ELF-1 (cell line): ENCODE measurements at places on chromosomes 7 and 10.

DNA sequence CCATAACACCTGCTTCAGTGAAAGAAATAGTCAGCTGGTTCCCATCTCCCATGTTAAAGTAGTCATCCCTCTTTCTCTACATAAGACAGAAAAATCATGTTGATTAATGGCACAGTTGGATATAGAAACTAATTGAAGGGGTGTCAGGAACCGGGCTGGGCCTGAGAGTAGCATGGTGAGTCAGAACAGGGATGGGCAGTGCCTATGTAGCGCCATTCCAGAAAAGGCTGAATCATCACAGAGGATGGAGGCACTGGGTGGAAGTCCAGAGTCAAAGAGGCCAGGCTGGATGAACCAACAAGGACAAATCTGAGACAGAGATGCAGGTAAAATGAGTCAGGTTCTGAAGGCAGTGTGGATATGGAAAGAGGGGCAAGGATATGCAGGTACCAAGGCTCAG lies 201.2 kb downstream of the LHFPL3 start:
- DNase-seq: no peak

DNA sequence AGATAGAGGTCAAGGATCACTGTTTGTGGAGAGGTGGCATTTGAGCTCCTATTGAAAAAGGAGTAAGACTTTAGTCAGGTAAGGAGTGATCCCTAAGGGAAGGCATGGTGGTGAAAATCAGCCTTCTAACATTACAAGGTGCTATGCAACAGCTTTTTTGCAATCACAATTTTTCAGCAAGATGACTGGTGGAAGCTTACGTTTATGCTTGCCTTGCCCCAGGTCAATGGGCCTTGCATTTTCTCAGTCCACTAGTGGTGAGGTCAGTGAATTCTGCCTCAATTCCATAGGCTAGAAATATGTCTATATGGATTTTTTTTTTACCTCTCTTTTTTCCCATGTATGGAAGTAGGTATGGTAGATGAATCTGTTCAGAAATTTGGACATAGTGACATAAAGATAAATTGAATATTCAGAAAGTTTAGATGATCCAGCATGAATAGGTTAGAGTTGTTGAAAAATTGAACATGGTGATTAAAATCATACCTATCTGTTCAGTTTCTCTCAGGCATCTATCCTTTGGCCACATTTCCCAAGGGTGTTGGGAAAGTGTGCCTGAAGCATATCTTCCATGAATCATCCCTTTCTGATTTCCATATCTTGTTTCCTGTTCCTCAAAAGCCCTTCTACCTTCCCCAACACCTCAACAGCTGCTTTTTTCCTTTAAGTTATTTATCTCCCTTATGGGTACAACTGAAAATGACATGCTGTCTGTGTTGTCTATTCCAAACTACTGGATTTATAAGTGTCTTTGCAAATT lies 71.9 kb upstream of the PTPRZ1 start:
- DNase-seq: no peak

DNA sequence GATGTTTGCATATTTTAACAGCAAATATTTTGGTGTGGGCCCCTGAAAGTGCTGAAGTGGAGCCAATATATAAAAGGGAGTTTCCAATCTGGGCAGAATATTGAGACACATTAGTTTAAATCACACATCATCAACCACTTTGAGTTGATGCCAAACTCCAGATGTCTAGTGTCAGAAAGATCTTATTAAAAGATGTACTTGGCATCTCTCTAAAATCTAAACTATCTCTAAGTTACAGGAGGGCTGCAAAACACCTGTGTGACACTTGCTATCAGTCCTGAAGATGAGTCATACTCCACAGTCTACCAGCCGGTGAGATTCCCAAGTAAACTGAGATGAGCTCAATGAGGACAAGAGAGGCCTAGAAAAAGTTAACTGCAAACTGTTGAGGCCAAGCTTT lies 11.4 kb downstream of the JAZF1 start:
- no peak for DNase-seq

- no peak for DNase-seq
These were observed 70.1 kb downstream of the PODXL start for GRCh38 chr7:131486346-131486745.

- no peak for DNase-seq
These were observed 68.5 kb downstream of the CTBP2 start for GRCh38 chr10:125091891-125092290.

GRCh38 chr10:60778971-60779796 lies 906 bp downstream of the CDK1 start:
- peak; percentile 56 for DNase-seq

- DNase-seq: peak; percentile 80
These were observed 33.4 kb upstream of the PPP3CB start for GRCh38 chr10:73529089-73529832.

DNA sequence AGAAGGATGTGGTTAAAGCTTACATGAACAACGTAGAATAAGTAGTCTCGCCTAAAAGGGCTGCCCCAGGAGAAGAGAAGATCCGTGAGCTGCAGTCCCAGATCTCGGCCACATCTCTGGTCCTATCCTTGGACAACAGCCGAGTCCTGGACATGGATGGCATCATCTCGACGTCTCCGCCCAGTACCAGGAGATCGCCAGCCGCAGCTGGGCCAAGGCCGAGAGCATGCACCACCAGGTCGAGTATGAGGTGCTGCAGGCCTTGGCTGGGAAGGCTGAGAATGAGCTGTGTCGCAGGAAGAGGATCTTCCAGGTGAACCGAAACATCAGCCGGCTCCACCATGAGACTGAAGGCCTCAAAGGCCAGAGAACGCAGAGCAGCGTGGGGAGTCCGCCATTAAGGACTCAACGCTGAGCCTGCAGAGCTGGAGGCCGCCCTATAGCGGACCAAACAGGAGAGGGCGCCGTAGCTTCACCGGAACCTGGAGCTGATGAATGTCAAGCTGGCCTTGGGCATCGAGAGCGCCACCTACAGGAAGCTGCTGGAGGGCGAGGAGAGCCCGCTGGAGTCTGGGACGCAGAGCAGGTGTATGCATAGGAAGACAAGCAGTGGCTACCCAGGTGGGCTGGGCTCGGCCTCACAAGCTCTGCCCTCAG lies 22.2 kb downstream of the LIPK start:
- peak; percentile 89 for DNase-seq

- no peak for DNase-seq
These were observed 110.7 kb downstream of the RNF32 start for GRCh38 chr7:156751319-156751718.

DNA sequence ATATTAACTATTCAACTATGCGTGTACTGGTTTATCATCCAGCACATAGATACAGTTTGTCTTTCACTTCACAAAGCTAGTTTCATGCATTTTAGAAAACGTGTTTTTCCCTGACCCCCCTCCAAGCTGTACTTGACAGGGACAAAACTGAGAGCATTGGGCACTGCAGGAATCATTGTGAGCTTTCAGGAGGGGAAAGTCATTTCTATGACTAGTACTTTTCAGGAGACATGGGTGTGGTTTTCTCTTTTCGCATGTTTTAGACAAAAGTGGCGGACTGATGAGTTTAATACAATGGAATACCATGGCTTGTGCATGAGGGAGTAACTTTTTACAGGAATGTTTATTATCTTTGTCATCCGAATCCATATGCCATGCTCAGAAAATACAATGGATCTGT lies 42.7 kb downstream of the NRG3 start:
- no peak for DNase-seq

DNA sequence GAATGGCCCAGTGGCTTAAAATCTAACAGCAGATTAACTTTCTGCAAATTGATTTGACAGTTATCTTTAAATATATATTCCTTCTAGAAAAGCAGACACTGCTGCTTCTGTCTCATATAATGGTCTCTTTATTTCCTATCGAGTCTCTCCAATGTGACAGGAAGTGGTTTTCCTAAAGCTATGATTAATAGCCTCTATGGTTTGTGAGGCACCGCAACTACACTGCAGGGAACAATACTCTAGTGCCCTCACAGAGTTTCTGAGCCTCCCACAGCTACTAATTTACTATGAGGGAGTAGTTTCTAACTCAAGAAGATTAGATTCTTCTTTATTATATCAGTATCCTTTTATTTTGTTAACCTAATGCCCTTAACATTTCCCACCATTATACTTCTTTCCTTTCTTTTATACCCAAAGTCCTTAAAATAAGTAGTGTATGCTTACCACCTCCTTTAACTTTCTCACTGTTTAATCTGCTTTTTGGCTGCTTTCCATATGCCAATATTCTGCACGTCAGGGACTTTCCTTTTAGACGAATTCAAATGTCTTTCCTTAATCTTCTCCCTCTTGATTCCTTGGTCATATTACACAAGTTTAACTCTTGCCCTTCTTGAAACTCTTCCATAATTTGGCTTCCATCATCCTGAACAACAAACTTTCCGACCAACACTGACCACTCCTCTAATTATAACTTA lies 23.8 kb upstream of the AHR start:
- DNase-seq: no peak

DNA sequence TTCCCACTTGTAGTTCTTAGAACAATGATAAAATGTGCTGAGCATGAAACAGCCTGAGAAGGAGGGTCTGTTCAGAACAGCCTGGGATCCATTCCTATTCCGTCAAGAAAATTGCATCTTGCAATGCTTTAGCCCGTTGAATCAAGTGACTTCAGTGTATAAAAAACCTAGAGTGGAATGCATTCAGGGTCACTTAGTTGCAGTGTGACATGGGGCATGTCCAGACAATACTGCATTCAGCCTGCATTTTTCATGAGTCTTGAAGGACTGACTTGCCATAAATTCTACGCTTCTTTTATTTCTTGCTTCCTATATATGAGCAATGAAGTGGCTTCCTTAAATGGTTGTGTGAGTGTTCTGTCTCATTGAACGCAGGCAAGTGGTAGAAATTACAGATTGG lies 758.3 kb upstream of the COBL start:
- no peak for DNase-seq

DNA sequence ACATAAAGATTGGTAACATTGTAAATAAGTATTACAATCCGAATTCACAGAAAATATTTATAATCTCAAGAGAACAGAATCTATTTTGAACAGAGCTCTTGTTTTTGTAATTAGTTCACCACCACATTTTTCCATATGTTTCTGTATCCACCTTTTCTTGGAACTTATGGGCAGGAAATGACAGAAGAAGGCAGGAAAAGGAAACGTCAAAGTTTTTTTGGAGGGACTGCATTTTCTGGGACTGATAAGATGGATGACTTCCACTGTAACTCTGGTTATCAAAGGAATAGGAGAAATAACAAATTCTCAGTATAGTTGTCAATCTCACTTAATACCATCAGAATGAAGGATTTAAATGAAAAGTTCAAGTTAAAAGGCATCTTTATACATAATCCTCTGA lies 75.1 kb upstream of the SMNDC1 start:
- no peak for DNase-seq

DNA sequence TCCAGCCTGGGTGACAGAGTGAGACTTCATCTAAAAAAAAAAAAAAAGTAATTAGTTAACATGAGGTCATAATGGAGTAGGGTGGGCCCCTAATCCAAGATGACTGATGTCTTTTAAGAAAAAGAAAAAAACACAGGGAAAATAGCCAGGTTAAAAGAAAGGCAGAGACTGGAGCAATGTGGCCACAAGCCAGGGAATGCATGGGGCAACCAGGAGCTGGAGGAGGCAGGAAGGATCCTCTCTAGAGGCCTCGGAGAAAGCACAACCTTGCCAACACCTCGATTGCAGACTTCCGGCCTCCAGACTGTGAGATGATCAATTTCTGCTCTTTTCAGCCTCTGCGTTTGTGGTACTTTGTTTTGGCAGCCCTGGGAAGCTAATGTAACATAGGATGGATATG lies 121.5 kb downstream of the ITIH5 start:
- no peak for DNase-seq

- DNase-seq: no peak
These were observed 3.1 kb upstream of the TMEM26 start for GRCh38 chr10:61456095-61456789.
